ENCODE measurements at places on chromosomes 11 and 22.

GRCh38 chr22:46846150-46846831, 83.8 kb downstream of the TBC1D22A start:
- DNase-seq = no peak

GRCh38 chr22:25364736-25365241, 145.3 kb downstream of the CRYBB2 start:
- no peak for DNase-seq

GRCh38 chr11:100719809-100720221, 32.7 kb downstream of the ARHGAP42 start:
- peak; percentile 92 for DNase-seq

DNA sequence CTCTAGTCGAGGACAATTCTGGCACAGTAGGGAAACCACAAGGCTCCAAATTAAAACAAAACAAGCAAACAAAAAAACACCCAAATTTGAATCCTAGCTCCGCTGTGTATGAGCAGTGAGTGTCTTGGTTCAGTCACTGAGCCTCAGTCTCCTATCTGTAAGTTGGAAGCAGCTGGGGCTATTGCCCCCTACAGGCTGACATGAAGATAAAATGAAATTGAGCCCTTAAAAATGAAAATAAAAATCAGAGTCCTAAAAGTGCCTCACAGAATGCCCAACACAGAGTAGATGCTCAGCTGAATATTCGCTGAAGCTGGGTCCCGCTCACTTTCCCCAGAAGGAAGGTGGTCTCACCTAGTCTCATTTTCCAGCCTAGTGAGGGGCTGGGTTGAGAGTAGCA, 65.2 kb downstream of the PDE2A start:
- DNase-seq = no peak
